WTC11 (cell line): ENCODE measurements at places on chromosomes 4 and X. TPM values are rescaled to one million over a fixed set of nuclear protein-coding genes. Genes with fewer than 3 reads are reported as not detected.
A peak's percentile ranks its signal among the peaks of the same experiment; 100 is the strongest.

- H3K4me3 ChIP-seq: no peak overlapping the region
- no peak for DNase-seq
- H3K27me3 ChIP-seq: no peaks in the 10 kb centered on the region
- H3K36me3 ChIP-seq: peaks cover 22% of the 10 kb centered on the region
- no peak overlapping the region for H3K27ac ChIP-seq
Observed at GRCh38 chrX:86194758-86195157, 46.5 kb downstream of the DACH2 start.

The CENPVL1 gene
- 3.1 to 3.7 TPM (median 3.5 TPM) in 3 replicates for total RNA-seq

GRCh38 chr4:135120195-135120594 is 918.6 kb upstream of the PABPC4L start:
- no peaks in the 10 kb centered on the region for H3K27me3 ChIP-seq
- DNase-seq: no peak
- H3K4me1 ChIP-seq: peaks cover 17% of the 10 kb centered on the region
- H3K36me3 ChIP-seq: no peaks in the 10 kb centered on the region
- no peak overlapping the region for H3K27ac ChIP-seq
- H3K4me3 ChIP-seq: no peak overlapping the region

The PAGE4 gene
- total RNA-seq: 0.82 to 1.5 TPM in 2 of 3 replicates, not detected in the other

- 0 out of 2 replicates have a peak, but pooled peaks cover 1% of the 10 kb centered on the region for H3K27me3 ChIP-seq
- DNase-seq: no peak
- peaks cover 31% of the 10 kb centered on the region for H3K4me1 ChIP-seq
- H3K36me3 ChIP-seq: peaks cover 2% of the 10 kb centered on the region
Observed at GRCh38 chrX:10709276-10709675, 88.9 kb upstream of the MID1 start.

The ARHGAP6 gene
- total RNA-seq: 0.55 to 1.0 TPM (median 0.89 TPM) in 3 replicates

- H3K27me3 ChIP-seq: no peaks in the 10 kb centered on the region
- H3K4me3 ChIP-seq: no peak overlapping the region
- 0 out of 2 replicates have a peak, but pooled peaks cover 3% of the 10 kb centered on the region for H3K4me1 ChIP-seq
- no peak overlapping the region for H3K27ac ChIP-seq
Observed at GRCh38 chr4:96093057-96093456, 253.2 kb downstream of the PDHA2 start.

The GAGE12J gene
- not detected in 3 replicates for total RNA-seq

DNA sequence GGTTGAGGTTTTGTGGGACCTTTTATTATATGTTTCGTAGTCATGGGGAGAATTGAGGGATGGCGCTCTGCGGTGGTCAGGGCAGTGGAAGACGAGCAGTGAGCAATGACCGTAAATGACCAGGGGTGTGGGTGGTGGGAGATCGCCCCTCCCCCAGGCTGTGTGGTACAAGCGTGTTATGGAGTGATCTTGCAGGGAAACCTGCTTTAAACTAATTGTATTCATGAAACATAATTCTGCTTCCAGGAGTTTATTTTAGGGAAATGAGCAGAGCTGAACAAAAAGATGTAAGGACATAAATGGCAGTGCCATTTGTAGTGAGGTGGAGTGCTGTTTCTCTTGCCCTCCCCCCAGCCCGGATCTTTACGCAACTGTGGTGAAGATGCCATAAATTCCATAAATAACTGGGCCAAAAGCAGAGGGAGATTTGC is 20.2 kb downstream of the GYG2 start:
- peaks cover 8% of the 10 kb centered on the region for H3K36me3 ChIP-seq
- H3K4me1 ChIP-seq: peaks cover 30% of the 10 kb centered on the region
- DNase-seq: no peak

- H3K4me1 ChIP-seq: peaks cover 70% of the 10 kb centered on the region
- H3K27ac ChIP-seq: peak overlapping the region; percentile 89
- H3K36me3 ChIP-seq: no peaks in the 10 kb centered on the region
- peak; percentile 50 for DNase-seq
- H3K27me3 ChIP-seq: no peaks in the 10 kb centered on the region
Observed at GRCh38 chr4:6939761-6940743, 30.4 kb downstream of the TBC1D14 start.

- no peaks in the 10 kb centered on the region for H3K27me3 ChIP-seq
- no peak for DNase-seq
- H3K27ac ChIP-seq: no peak overlapping the region
- no peaks in the 10 kb centered on the region; the same call in 1 of the 2 replicates for H3K36me3 ChIP-seq
- peaks cover 19% of the 10 kb centered on the region for H3K4me1 ChIP-seq
Observed at GRCh38 chrX:93354651-93355050, 318.7 kb downstream of the NAP1L3 start.

The PASD1 gene
- 0.07 TPM in 1 of 3 replicates, not detected in the others for total RNA-seq
